Activated CD4-positive, alpha-beta T cell treated with anti-CD3 and anti-CD28 coated beads for 36 hours (primary cell): ENCODE measurements at places on chromosomes 11 and 22.

GRCh38 chr11:2093575-2094353 lies 45.4 kb downstream of the IGF2 start:
- H3K27me3 ChIP-seq = no peaks in the 10 kb centered on the region
- no peak overlapping the region for H3K4me3 ChIP-seq
- H3K4me1 ChIP-seq = peaks cover 9% of the 10 kb centered on the region
- H3K27ac ChIP-seq = no peak overlapping the region
- no peak for DNase-seq

- no peak for DNase-seq
- H3K27me3 ChIP-seq = peaks cover 2% of the 10 kb centered on the region
- no peaks in the 10 kb centered on the region for H3K36me3 ChIP-seq
- no peak overlapping the region for H3K4me3 ChIP-seq
- no peaks in the 10 kb centered on the region for H3K4me1 ChIP-seq
Measured at GRCh38 chr11:5847711-5848110, 6.0 kb upstream of the OR52E6 start.

- H3K36me3 ChIP-seq = no peaks in the 10 kb centered on the region
- H3K27me3 ChIP-seq = no peaks in the 10 kb centered on the region
- no peak for DNase-seq
- H3K4me1 ChIP-seq = no peaks in the 10 kb centered on the region
- H3K4me3 ChIP-seq = no peak overlapping the region
Measured at GRCh38 chr11:90747057-90747456, 524.2 kb upstream of the CHORDC1 start.

DNA sequence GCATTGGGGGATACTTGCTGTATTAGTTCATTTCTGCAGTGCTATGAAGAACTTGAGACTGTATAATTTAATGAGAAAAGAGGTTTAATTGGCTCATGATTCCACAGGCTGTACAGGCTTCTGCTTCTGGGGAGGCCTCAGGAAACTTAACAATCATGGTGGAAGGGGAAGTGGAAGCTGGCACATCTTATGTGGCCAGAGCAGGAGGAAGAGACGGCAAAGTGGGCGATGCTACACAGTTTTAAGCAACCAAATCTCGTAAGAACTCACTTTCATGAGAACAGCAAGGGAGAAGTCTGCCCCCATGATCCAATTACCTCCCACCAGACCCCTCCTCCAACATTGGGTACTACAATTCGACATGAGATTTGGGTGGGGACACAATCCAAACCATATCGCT lies 55.1 kb downstream of the TMPRSS5 start:
- no peak for DNase-seq
- no peaks in the 10 kb centered on the region for H3K4me1 ChIP-seq
- H3K27me3 ChIP-seq = peaks cover 9% of the 10 kb centered on the region
- no peaks in the 10 kb centered on the region for H3K36me3 ChIP-seq
- H3K27ac ChIP-seq = no peak overlapping the region

DNA sequence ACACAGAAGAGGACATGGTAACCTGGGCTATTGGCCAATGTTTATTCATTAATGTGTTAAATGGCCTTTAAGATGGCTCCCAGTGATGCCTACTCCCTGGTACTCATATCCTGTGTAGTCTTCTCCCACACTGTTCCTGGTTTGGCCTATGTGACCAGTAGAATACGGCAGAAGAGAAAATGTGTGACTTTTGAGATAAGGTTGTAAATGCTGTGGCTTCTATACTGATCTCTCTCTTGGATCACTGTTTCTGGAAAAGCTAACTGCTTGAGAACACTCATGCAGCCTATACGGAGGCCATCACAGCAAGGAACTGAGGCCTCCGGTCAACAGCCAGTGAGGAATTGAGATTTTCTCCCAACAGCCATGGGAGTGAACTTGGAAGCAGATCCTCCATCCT lies 24.1 kb downstream of the MAML2 start:
- H3K27ac ChIP-seq = peak overlapping the region; percentile 12
- peaks cover 95% of the 10 kb centered on the region for H3K4me1 ChIP-seq
- no peak for DNase-seq
- H3K27me3 ChIP-seq = no peaks in the 10 kb centered on the region
- peaks cover 64% of the 10 kb centered on the region for H3K36me3 ChIP-seq
- no peak overlapping the region for H3K4me3 ChIP-seq

- no peaks in the 10 kb centered on the region for H3K4me1 ChIP-seq
- no peaks in the 10 kb centered on the region for H3K27me3 ChIP-seq
- DNase-seq = peak; percentile 43
- no peak overlapping the region for H3K4me3 ChIP-seq
Measured at GRCh38 chr22:32904044-32904443, 102.5 kb downstream of the TIMP3 start.

DNA sequence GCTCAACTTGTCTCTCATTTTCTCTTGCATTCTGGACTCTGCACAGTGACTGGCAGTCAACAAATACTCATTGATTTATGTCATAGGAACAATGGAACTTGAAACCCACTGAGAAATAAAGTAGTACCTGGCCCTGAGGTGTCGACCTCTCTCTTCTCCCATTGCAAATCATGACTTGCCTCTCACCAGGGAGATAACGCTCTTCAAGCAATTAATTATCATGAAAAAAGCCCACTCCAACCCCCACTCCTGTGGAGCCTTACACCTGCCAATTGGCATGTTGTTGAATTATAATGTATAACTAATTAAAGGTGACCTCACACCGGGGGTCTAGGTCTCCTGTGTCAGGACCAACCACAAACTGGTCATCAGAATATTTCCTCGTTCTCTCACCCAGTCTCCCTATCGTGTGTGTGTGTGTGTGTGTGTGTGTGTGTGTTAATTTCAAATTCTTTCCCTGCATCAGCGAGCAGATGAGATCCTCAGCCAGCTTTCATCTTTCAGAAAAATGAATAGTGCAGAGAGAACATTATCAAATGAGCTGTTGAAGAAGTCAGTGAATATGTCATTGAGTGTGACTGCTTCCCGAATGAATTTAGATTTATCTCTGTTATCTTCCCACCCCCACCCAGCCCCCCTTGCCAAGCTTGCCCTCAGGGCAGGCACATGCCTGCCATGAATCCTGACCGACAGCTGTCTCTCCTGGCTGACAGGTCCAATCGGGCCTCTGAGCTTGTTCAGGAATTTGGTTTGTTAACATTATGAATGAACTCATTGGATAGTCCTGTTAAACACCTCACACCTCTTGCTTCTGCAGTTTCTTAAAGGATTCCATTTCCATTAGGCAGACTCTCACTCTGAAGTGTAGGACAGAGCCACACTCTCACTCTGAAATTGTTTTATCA lies 357.4 kb downstream of the INSC start:
- peaks cover 6% of the 10 kb centered on the region for H3K27me3 ChIP-seq
- H3K4me3 ChIP-seq = no peak overlapping the region
- H3K27ac ChIP-seq = no peak overlapping the region
- DNase-seq = no peak
- H3K36me3 ChIP-seq = no peaks in the 10 kb centered on the region

DNA sequence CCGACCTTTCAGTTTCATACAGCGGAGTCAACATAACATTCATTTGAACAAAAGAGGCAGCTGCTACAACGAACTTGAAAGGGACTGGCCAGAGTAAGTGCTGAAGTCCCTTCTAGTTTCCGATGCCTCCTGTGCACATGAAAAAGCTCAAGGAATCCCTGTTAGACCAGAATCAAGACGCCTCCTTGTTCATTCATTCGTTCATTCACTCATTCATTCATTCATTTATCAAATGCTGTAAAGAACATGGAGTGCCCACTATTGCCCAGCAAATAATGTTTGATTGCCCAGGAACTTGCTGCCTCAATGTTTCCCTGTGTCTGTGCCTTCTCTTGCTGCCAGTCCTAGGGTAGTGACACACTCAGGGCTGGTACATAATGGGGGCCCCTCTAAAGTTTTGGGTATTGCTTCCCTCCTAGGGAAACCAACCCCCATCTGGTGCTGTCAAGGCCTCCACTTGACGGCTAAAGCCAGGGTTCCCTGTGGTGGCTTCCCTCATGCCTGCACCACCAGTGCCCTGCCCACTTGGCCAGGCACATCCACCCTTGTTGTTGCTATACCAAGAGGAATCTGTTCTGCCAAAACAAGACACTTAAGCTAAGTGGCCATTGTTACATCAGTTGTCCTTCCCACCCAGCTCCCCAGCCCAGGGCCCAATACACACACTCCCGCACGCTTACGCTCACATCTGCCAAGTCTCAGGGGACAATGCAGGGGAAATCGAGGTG lies 3.8 kb downstream of the TMPRSS13 start:
- H3K4me1 ChIP-seq = peaks cover 24% of the 10 kb centered on the region
- no peaks in the 10 kb centered on the region for H3K27me3 ChIP-seq
- no peak overlapping the region for H3K27ac ChIP-seq
- no peak for DNase-seq
- H3K4me3 ChIP-seq = no peak overlapping the region

DNA sequence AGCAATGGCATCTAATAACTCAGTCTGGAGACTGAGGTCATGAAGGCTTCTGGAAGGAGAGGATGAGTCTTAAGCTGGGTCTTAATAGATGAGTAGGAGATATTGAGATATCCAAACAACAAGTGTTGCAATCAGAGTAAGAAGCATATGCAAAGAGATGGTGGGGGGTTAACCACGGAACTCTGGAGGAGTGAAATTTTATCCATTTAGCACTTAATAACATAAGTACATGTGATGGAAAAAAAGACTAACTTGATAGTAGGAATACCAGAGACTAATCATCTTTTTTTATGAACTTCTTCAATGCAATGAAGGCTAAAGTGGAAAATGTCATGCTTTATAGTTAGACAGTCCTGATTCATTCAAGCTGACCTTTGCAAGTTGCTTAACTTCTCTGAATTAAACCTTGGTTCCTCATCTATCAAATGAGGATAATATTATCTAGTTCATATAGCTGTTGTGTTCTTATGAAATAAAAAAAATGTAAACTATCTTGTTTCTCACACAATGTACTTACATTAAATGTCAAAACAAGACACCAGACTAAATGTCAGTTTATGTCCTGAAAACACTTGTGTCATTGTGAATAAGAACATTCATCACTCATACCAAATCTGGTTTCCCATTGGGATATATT lies 403.1 kb upstream of the CCDC90B start:
- H3K27ac ChIP-seq = no peak overlapping the region
- H3K4me1 ChIP-seq = no peaks in the 10 kb centered on the region
- DNase-seq = no peak
- H3K36me3 ChIP-seq = no peaks in the 10 kb centered on the region
- peaks cover 8% of the 10 kb centered on the region for H3K27me3 ChIP-seq

DNA sequence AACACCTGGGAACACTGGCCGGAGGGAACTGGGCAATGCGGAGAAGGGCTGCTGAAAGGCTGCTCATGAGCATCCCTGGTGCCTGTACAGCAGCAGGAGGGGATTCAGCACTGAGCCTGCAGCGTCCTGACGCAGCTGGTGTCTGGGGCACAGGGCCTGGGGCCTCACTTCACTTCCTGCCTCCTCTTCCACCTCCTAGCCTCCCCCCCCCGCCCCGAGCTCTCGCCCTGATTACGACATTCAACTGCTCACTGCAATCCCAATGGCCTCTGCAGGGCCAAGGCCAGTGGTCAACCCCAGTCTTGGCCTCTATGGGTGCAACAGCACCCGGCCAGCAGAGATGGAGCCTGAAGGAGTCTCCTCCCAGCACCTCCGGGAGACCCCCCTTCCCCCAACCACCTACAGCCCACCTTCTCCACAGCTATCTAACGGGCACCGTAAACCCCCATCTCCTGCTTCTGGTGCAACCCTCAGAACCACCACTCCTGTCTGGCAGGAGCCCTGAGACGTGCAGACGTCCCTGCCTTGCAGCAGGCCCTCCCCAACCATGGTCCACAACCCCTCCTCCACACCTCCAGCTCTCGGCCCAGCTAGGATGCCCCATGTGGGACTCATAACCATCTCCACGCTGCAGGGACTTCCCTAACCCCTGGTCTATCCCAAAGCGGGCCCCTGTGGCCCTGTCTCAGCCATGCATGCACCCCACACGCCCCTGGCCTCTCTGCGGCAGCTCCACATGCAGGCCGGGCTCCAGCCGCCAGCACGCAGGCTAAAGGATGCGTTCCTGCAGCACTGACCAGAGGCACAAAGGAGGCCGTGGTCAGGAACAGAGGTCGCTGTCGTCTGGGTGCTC lies 38.2 kb downstream of the BRD1 start:
- peaks cover 48% of the 10 kb centered on the region for H3K36me3 ChIP-seq
- DNase-seq = peak; percentile 61
- H3K27me3 ChIP-seq = no peaks in the 10 kb centered on the region
- no peak overlapping the region for H3K4me3 ChIP-seq
- peaks cover 51% of the 10 kb centered on the region for H3K4me1 ChIP-seq

- H3K27ac ChIP-seq = peak overlapping the region; percentile 60
- H3K4me1 ChIP-seq = peaks cover 29% of the 10 kb centered on the region
- no peaks in the 10 kb centered on the region for H3K27me3 ChIP-seq
- peaks cover 5% of the 10 kb centered on the region for H3K36me3 ChIP-seq
- H3K4me3 ChIP-seq = peak overlapping the region; percentile 92
Measured at GRCh38 chr11:73375830-73376159, 404 bp upstream of the RELT start.

DNA sequence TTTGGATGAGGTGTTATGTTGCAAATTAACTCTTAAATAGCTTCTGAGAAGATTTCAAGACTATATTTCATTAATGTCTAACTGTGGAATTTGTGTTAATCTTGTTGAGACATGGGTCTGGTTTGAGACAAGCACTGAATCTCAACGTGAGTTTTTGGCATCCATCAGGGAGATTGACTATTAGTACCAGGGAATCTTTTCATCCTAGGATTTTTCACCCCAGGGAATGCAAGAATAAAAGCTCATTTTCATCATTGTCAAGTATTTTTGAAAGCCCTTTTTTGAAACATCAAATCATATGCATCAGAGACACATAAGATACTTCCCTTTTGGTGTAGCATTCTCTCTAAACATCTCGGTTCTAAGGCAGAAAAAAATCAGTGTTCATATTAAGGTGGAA lies 19.5 kb downstream of the OR5T2 start:
- H3K27me3 ChIP-seq = no peaks in the 10 kb centered on the region
- no peaks in the 10 kb centered on the region for H3K36me3 ChIP-seq
- no peak for DNase-seq
- no peak overlapping the region for H3K27ac ChIP-seq

DNA sequence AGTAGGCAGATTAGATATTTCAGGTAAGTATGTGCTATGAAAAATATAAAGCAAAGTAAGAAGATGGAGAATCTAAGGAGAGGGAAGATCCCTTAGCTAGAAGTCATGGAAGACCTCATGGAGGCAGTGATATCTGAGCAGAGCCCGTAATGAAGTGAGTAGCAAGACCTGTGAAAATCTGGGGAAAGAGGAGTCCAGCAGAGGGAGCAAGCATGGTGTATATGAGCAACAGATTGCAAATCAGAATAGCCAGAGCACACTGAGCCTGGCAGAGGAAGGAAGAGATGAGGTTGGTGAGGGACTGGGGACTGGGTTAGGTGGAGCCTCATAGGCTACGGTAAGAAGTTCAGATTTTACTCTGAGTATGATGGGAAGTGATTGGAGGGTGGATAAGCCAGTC lies 9.4 kb downstream of the LHFPL7 start:
- DNase-seq = peak; percentile 7
- H3K4me1 ChIP-seq = no peaks in the 10 kb centered on the region
- H3K36me3 ChIP-seq = no peaks in the 10 kb centered on the region
- H3K27me3 ChIP-seq = peaks cover 2% of the 10 kb centered on the region
- no peak overlapping the region for H3K27ac ChIP-seq
- H3K4me3 ChIP-seq = no peak overlapping the region

GRCh38 chr11:80118073-80118472 lies 677.2 kb upstream of the TENM4 start:
- DNase-seq = no peak
- H3K36me3 ChIP-seq = no peaks in the 10 kb centered on the region
- H3K4me1 ChIP-seq = no peaks in the 10 kb centered on the region
- no peaks in the 10 kb centered on the region for H3K27me3 ChIP-seq
